ENCODE measurements at places on chromosomes 4 and X.

DNA sequence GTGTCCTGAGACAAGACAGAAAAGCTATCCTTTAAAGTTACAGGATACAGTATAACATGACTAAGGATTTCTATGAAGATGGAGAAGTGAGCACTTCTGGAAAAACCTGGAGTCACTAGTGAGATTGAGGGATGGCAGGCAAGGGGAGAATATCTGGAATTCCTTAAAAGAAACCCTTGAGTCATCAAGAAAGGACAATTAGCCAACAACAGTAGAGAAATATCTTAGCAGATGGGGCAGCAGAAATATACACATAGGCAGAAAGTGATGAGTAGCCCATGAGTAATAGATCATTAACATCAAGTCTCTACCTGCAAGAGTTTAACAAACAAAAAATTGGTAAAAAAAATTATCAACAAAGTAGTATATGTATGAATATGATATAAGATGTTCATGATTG is 858.8 kb upstream of the FRG1 start:
- no peak for DNase-seq

- no peak for DNase-seq
Measured at GRCh38 chrX:137823257-137823656, 257.3 kb downstream of the ZIC3 start.

- DNase-seq: no peak
Measured at GRCh38 chrX:129754056-129755024, 15.6 kb downstream of the XPNPEP2 start.

GRCh38 chrX:30806187-30806728 is 82.8 kb downstream of the TAB3 start:
- DNase-seq: no peak

GRCh38 chr4:5138389-5138788 is 87.1 kb downstream of the STK32B start:
- DNase-seq: no peak

- no peak for DNase-seq
Measured at GRCh38 chr4:151409470-151410313, 716 bp downstream of the FHIP1A start.

DNA sequence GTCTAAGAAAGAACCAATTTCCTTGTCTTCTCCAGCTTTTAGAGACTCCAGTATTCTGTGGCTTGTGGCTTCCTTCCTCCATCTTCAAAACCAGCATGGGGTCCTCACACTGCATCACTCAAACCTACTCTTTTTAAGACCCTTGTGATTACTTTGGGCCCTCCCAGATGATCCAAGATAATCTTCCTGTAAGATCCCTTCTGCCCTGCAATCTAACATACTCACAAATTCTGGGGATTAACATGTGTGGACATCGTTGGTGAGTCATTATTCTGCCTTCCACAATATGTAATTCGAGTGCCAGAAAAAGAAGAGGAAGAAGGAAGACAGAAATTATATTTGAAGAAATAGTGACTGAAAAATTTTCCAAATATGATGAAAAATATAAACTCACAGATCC is 47.9 kb downstream of the BEND4 start:
- no peak for DNase-seq

GRCh38 chrX:38103857-38104812 is 97.8 kb downstream of the SYTL5 start:
- DNase-seq: no peak

DNA sequence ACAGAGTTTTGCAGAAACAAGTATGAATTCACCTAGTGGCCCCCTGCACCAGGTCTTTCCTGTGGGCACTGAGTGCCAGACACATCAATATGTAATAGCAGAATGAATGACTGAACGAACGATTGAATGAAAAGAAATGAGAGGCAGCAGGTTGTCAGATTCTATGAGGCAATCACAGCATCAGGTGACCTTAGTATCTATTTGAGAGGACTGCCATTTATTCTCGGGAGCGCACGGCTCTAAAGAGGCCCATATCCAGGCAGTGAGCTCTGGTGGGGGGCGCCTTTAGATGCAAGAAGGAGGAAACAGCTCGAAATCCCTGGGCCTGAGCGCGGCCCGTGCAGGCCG is 528 bp upstream of the SLC25A4 start:
- no peak for DNase-seq

GRCh38 chrX:98141466-98141865 is 1257.8 kb downstream of the RPA4 start:
- DNase-seq: no peak

GRCh38 chrX:56505866-56506265 is 57.6 kb upstream of the UBQLN2 start:
- no peak for DNase-seq

DNA sequence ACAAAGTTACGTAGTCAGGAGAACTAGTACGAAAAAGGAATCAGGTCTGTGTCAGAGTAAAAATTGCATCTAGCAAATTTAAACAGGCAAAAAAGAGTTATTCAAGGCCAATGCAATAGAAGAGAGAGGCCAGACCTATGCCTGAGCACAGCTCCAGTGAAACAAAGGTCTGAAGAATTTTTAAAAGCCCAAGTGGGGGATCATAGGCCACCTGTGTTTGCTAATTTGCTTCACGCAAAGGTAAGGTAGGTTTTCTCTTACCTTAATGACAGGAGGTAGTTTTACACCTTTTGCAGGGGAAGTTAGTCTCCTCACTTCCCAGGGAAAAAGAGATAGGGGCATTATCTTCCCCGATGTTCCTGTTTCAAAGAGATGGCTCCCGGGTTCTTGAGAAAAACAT is 448.6 kb upstream of the TECRL start:
- no peak for DNase-seq

DNA sequence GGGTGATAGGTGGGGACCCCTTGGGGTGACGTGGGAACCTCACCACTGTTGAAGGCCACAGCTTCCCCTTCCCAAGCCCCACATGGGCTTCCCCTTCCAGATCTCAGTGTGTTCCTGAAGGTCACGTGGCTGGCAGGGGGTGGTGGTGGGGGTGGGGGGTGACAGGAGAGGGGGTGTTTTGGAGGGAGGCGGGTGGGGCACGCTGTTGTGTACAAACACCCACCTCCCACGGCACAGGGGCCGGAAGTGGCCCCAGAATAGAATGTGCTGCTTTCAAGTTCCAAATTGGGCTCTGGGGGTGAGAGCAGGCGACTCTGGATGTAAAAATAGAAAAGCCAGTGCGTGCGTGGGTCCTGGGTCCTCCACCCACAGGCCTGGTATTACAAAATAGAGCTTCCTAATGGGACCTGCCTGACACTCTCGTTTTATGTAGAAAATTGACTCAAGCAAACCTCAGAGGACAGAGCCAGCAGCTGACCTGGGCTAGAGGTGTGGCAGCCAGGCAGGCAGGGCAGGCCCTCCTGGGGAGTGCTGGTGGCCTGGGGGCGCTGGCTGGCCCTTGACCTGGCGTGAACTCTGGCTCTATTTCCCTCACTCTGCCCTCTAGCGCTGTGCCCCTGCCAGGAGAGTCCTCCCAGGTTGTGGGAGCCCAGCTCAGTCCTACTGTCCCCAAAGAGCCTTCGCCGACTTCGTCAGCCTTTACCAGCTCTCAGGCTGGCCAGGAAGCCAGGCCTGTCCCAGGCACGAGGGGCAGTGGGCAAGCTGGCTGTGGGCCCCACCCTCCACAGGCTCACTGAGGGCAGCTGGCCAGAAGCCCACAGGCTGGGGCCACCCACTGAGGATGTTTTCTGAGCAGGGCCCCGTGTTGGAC is 5.4 kb upstream of the SH3BP2 start:
- DNase-seq: no peak

GRCh38 chr4:71634364-71634763 is 149.5 kb downstream of the GC start:
- DNase-seq: no peak

GRCh38 chrX:152817078-152817764 is 13.3 kb downstream of the CETN2 start:
- DNase-seq: no peak

DNA sequence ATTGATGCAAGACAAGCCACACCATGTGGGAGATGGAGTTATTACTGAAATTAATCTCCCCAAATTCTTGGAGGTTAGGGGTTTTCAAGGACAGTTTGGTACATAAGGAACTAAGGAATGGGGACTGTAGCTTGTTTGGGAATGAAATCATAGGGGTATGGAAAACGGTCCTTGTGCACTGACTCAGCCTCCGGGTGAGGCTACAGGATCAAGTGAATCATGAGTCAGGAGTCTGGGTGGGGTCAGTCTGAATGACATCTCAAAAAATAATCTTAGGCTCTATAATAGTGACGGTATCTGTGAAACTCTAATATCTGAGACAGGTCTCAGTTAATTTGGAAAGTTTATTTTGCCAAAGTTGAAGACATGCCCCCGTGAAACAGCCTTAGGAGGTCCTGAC is 128.5 kb upstream of the CYSLTR1 start:
- no peak for DNase-seq

DNA sequence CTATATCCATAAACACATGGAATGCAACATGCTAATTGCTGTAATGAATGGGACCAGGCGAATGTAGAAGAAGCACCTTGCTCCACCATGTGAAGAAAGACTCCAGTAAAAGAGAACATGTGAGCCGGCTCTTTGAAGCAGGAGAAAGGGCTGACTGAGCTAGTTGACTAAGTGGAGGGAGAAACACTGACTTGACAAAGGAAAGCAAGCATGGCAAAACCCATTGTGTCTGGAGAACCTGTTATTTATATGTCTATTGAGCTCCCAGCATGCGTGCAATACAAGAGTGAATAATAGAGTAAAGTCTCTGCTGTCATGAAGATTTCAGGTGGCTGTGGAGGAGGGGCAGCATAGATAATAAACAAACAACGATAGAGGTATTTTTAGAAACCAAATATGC is 559.9 kb downstream of the RAB28 start:
- no peak for DNase-seq

GRCh38 chr4:3296651-3297050 is 3.8 kb downstream of the RGS12 start:
- DNase-seq: no peak

- DNase-seq: no peak
Measured at GRCh38 chrX:11435568-11435967, 142.4 kb downstream of the AMELX start.

DNA sequence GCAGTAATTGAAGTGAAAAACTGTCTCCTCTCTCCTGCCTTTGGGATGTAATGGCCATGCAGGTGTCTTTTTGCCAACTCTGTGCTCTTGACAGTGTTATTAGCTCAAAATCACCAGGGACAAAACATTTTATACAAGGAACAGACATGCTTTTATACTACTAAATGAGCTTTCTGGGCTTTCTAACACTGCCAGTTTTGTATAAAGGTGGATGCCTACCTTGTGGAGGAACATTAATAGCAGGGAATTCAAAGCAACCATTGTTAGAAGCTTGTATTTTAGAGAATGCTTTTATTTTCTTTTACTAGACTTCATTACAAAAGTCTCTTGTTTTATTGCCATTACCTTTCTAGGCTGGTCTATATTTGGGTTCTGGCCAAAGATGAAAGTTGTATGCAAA is 54.7 kb upstream of the ARSJ start:
- no peak for DNase-seq

DNA sequence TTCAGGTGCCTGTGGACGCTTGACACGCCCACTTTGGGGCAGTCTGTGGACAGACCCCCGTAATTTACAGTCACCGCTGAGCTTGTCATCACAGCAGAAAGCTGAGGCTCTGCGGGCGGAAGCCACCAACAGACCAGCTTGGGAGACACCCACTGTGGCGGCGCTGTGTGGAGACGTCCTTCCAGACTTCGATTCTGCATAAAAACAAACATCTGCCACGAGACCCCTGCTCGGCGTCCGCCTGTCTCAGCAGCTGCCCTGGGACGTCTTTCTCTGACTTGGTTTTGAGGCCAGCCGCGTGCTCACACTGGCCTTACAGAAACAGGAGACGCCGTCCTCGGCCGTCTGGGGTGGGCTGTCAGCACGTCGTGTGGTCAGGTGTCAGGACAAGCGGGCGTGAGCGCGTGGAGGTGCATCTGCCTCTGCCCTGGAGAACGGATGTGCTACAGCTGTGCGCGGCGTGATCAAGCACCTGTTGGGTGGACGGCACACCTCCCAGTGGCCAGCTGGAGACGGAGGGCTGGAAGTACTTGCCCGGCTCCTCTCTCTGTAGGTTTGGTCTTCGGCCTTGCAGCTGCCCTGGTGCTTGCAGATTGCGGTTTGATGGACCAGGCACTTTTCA is 37.5 kb downstream of the PIGG start:
- DNase-seq: no peak

- DNase-seq: no peak
Measured at GRCh38 chr4:93394545-93395081, 433.9 kb upstream of the ATOH1 start.

DNA sequence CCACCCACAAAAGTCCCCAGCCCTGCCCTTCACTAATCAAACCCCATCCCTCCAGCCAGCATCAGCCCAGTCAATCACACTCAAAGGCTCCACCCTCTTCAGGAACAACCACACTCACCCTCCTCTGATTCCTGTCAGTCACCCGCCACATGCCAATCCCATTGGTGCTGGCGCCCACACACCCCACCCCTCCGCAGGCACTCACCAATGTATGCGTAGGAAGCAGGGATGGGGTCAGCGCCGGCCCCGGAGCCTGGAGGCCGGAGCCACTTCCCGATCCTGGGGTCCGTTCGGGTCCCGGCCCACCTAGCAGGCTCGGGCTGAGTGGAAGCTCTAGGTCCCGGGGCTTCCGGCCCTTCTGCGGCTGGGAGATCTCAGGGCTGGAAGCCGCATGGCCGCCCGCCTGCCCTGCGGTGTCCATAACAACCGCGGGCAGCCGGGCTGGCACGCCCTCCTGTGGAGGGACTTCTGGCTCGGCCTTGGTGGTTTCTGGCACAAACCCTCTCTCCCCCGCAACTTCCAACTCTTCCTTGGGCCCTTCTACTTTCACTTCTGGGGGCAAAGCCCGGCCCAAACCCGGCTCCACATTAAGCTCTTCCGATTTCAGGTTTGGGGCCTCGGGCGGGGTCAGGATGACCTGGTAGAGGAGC is 7.9 kb upstream of the CFP start:
- DNase-seq: no peak

DNA sequence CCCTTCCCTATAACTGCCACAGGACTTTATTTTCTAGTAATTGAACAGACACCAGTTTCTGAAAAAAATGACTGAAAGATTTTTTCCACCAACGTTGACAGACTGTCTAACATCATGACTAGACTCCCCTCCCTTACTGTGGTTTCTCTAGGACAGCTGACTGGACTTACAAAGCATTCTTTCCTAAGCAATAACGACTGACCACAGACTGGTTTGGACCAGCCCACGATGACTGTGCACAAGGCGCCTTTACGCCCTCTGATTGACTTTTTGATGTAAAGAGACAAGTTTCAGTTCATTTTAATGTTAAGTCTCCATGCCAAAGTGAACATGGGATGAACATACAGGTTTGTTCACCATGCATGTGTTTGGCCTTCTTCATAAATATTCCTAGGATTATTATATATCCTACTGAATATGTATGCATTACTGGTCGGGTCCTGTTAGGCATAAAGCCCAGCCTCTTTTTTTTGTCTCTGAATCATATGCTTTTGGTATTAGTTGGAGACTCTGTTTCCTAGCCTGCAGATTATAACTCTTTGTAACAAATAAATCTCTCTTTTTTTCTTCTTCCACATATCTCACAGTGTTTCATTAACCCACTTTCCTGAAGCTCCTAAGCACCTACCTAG is 50.5 kb upstream of the UGT2B4 start:
- DNase-seq: no peak

- no peak for DNase-seq
Measured at GRCh38 chr4:48396043-48396442, 54.7 kb downstream of the SLAIN2 start.

GRCh38 chrX:15838017-15838416 is 16.6 kb downstream of the AP1S2 start:
- no peak for DNase-seq

- no peak for DNase-seq
Measured at GRCh38 chr4:176001151-176002006, 64.3 kb upstream of the WDR17 start.

- no peak for DNase-seq
Measured at GRCh38 chr4:48570646-48571220, 80.7 kb downstream of the ZAR1 start.

- DNase-seq: no peak
Measured at GRCh38 chr4:97978791-97979488, 164.3 kb downstream of the STPG2 start.

All from keratinocyte (primary cell).